ENCODE measurements at places on chromosomes 1 and 21. TPM values are rescaled to one million over a fixed set of nuclear protein-coding genes. Genes with fewer than 3 reads are reported as not detected.

The ECM1 gene
- total RNA-seq = 8.0 TPM

The PRRX1 gene
- 679 TPM for total RNA-seq

GRCh38 chr1:35633547-35633946, 7.8 kb downstream of the PSMB2 start:
- DNase-seq = no peak

- peak; percentile 49 for DNase-seq
These were observed 79.9 kb downstream of the UCK2 start for GRCh38 chr1:165907256-165907857.

GRCh38 chr1:24961961-24962861, 32.1 kb upstream of the RUNX3 start:
- no peak for DNase-seq

GRCh38 chr1:218600968-218601367, 255.8 kb downstream of the TGFB2 start:
- peak; percentile 23 for DNase-seq

DNA sequence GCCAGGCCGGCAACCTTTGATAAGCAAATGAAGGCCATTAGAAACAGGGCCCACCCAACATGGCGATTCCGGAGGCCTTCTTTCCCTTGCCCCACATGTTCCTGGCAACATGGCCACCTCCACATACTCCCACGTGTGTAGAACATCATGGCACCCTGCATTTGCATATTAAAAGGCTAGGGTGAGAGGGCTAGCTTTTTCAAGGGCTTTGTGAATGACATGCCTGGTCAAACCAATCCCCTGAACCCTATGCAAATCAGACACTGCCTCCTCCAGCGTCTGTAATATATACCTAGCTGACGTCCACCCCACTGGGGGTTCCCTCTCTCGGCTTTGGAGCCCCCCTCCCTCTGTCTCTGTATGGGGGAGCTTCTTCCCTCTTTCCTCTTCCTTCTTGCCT, 1.6 kb downstream of the ADCY10 start:
- DNase-seq = no peak

DNA sequence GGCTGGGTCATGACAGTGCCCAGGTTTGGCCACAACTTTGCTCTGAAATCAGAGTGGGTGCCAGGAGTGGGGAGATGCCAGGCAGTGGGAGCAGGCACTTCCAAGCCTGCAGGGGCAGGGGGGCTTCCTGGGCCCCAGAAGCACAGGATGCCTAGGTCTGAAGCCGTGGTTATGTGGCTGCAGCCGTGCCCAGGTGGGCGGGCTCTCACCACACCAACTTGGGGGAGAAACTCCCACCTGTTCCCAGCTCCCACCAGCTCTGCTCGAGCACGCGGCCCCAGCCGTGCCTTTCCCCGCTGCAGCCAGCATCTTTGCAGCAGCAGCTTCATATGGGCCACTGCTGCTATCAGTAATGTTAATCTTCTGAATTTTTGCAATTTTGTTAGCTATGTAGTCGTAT, 331.4 kb downstream of the USP25 start:
- DNase-seq = no peak

All from fibroblast of the aortic adventitia (primary cell).